ENCODE measurements at places on chromosomes 3 and 15.

- peak; percentile 47 for DNase-seq
Measured at GRCh38 chr3:48716508-48716981, 476 bp downstream of the IP6K2 start.

- no peak for DNase-seq
Measured at GRCh38 chr3:69628951-69629350, 110.3 kb upstream of the MITF start.

- no peak for DNase-seq
Measured at GRCh38 chr3:17733215-17733614, 9.2 kb downstream of the TBC1D5 start.

GRCh38 chr3:3448468-3448867 is 269.0 kb upstream of the CRBN start:
- no peak for DNase-seq

- no peak for DNase-seq
Measured at GRCh38 chr3:84547971-84548970, 410.5 kb upstream of the CADM2 start.

DNA sequence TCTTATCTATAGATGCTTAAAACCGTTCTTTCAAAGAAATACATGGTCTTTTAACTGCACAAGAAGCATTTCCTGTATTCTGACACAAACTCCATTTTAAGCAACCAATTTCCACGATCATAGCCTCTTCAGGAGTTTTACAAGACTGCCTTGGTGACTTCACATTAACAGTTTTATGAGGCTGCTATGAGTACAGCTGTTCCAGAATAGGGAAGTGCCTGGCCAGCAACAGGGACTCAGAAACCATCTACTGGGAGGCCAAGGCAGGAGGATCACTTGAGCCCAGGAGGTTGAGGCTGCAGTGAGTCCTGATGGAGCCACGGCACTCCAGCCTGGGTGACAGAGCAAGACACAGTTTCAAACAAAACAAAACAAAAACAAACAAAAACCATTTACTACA is 78.4 kb downstream of the B3GNT5 start:
- DNase-seq: no peak

- no peak for DNase-seq
Measured at GRCh38 chr3:183572935-183573334, 17.4 kb upstream of the KLHL6 start.

DNA sequence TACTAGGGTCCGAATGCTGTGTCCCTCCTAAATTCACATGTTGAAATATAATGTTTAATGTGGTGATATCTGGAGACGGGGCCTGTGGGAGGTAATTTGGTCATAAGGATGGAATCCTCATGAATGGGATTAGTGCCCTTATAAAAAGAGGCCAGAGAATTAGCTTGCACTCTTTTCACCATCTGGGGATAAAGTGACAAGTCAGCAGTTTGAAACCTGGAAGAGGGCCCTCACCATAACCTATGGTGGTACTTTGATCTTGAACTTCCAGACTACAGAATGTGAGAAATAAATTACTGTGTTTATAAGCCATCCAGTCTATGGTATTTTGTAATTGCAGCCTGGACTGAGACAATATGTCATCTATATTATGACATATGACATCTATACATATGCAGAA is 132.1 kb downstream of the ISL2 start:
- no peak for DNase-seq

DNA sequence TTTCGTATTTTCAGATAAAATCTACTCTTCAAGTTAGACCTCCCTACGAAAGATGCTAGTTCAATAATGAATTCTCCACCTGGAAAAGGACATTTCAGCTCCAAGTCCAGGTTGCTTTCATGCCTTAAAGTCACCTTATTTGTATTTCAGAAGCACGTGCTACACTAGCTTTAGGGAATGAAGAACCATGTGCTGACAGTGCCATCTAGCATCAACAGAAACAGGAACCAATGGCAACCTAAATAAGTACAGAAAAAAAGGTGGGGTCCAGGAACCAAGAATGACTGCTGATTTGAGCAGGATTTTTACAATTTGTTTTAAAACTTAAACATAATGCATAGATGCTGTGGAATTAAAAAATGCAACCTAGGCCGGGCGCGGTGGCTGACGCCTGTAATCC is 77.6 kb upstream of the SNRPN start:
- DNase-seq: no peak

GRCh38 chr15:27820232-27820631 is 278.9 kb downstream of the OCA2 start:
- no peak for DNase-seq

Measured in stimulated activated CD8-positive, alpha-beta memory T cell treated with anti-CD3 and anti-CD28 coated beads, Interleukin-4, amount 100 ng/mL, for 48 hours (primary cell).